Immature natural killer cell (primary cell): ENCODE measurements at places on chromosomes 1 and 21. TPM values are rescaled to one million over a fixed set of nuclear protein-coding genes. Genes with fewer than 3 reads are reported as not detected.

Gene GART
- polyA plus RNA-seq, result 26.4 TPM

DNA sequence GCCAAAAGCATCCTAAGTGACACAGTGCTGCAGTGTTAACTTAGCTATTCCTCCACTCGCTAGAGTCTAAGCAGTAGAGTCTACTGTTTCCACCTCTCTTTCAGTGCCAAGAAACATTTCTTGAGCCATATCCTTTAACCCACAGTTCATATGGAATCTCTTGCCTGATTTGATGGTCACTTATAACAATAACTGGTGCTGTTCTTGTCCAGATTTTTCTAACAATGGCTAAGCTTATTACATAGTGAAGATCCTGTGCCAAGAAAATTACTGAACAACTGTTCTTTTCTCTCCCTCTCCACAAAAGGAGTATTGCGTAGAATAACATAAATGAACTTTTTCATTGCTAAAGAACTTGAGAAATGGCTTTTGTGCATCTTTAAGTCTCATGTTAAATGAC, 121.3 kb downstream of the CDC7 start:
- no peak for DNase-seq
- H3K27ac ChIP-seq, result no peak overlapping the region
- peaks cover 1% of the 10 kb centered on the region for H3K36me3 ChIP-seq
- H3K4me1 ChIP-seq, result peaks cover 4% of the 10 kb centered on the region
- peaks cover 3% of the 10 kb centered on the region for H3K27me3 ChIP-seq
- H3K4me3 ChIP-seq, result no peak overlapping the region

- no peaks in the 10 kb centered on the region for H3K4me1 ChIP-seq
- no peak overlapping the region for H3K27ac ChIP-seq
- no peak overlapping the region for H3K4me3 ChIP-seq
- H3K36me3 ChIP-seq, result no peaks in the 10 kb centered on the region
These were observed 18.9 kb upstream of the LEPR start for GRCh38 chr1:65401612-65402011.

GRCh38 chr1:65467536-65467935, 47.1 kb downstream of the LEPR start:
- H3K27ac ChIP-seq, result no peak overlapping the region
- no peaks in the 10 kb centered on the region for H3K27me3 ChIP-seq
- no peaks in the 10 kb centered on the region for H3K4me1 ChIP-seq
- H3K4me3 ChIP-seq, result no peak overlapping the region
- no peak for DNase-seq
- no peaks in the 10 kb centered on the region for H3K36me3 ChIP-seq

Gene PI4KB
- 35.1 TPM for polyA plus RNA-seq

GRCh38 chr1:230540421-230541155, 101.7 kb upstream of the COG2 start:
- H3K27me3 ChIP-seq, result peaks cover 2% of the 10 kb centered on the region
- no peaks in the 10 kb centered on the region for H3K36me3 ChIP-seq
- no peak overlapping the region for H3K27ac ChIP-seq
- H3K4me3 ChIP-seq, result no peak overlapping the region
- DNase-seq, result no peak
- H3K4me1 ChIP-seq, result peaks cover 20% of the 10 kb centered on the region

Gene LCE1D
- polyA plus RNA-seq, result not detected

GRCh38 chr21:35520302-35520701, 471.2 kb upstream of the RUNX1 start:
- no peaks in the 10 kb centered on the region for H3K36me3 ChIP-seq
- peaks cover 7% of the 10 kb centered on the region for H3K4me1 ChIP-seq
- H3K27ac ChIP-seq, result no peak overlapping the region
- H3K4me3 ChIP-seq, result no peak overlapping the region
- H3K27me3 ChIP-seq, result no peaks in the 10 kb centered on the region
